ENCODE measurements at places on chromosomes 2 and 18. TPM values are rescaled to one million over a fixed set of nuclear protein-coding genes. Genes with fewer than 3 reads are reported as not detected.

ABCG5 gene
- total RNA-seq, result 0.05 TPM

DNA sequence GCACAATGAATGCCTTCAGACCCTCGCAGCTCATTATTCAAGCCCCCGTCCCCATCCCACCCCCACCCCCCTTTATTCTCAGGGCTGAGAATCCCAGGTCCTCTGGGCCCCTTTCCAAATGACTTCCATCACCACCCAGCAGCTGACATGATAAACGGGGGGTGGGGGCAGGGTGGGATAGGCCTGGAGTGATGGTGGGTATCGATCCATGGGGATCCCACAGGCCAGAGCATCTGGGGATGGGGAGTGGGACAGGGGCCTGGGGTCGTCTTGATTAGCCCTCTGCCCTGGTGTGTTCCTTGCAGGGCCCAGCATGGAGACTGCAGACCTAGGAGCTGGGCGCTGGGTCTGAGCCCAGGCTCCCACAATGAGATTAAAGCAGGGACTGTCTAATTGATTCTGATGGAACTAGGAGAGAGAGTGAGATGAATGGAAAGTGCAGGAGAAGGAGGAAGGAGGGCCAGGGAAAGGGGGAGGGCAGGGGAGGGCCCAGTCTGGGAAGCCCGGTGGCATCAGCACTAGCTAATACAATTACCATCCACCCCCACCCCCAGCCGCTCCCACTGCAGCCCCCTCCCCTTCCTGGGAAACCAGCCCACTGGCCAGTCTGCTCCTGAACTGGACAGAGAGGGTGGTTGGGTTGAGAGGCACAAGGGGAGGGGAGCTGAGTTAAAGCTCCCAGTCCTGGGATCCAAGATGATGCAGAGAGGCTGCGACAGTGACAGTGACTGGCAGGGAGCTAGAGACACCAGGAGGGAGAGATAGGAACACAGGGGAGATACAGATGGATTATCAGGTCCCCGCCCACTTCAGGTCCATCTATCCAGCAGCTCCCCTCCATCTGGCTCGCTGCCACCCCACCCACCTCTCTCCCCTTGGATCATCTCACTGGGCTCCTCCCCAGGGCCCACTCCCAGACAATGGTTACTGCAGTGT is 13.1 kb upstream of the TNS1 start:
- H3K4me1 ChIP-seq, result no peaks in the 10 kb centered on the region
- no peak overlapping the region for H3K27ac ChIP-seq
- no peak for DNase-seq
- no peak overlapping the region for H3K4me3 ChIP-seq
- peaks cover 2% of the 10 kb centered on the region for H3K27me3 ChIP-seq

DNA sequence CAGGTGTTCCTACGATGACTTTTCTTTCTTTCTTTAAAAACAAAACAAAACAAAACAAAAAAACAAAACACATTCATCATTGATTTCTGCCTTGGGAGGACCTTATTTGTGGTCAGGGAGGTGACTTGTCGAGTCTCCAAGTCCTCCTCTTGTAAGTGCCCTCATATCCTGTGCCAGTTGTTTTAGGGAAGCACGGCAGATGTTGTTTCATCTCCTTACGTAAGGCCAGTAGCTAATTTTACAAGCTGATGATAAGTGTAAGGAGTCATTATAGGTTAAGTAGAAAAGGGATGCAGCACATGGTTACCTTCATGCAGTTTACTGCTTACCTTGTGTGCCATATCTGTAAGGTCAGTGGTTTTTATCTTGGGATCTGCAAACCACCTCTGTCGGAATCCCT is 52.2 kb downstream of the MRPS9 start:
- H3K27me3 ChIP-seq, result no peaks in the 10 kb centered on the region
- no peaks in the 10 kb centered on the region for H3K4me1 ChIP-seq
- no peaks in the 10 kb centered on the region for H3K36me3 ChIP-seq

GRCh38 chr18:37332628-37333420 is 232.8 kb downstream of the CELF4 start:
- DNase-seq, result no peak
- H3K27ac ChIP-seq, result no peak overlapping the region
- H3K27me3 ChIP-seq, result no peaks in the 10 kb centered on the region
- no peaks in the 10 kb centered on the region for H3K36me3 ChIP-seq

ATL2 gene
- 78.7 TPM for total RNA-seq

DNA sequence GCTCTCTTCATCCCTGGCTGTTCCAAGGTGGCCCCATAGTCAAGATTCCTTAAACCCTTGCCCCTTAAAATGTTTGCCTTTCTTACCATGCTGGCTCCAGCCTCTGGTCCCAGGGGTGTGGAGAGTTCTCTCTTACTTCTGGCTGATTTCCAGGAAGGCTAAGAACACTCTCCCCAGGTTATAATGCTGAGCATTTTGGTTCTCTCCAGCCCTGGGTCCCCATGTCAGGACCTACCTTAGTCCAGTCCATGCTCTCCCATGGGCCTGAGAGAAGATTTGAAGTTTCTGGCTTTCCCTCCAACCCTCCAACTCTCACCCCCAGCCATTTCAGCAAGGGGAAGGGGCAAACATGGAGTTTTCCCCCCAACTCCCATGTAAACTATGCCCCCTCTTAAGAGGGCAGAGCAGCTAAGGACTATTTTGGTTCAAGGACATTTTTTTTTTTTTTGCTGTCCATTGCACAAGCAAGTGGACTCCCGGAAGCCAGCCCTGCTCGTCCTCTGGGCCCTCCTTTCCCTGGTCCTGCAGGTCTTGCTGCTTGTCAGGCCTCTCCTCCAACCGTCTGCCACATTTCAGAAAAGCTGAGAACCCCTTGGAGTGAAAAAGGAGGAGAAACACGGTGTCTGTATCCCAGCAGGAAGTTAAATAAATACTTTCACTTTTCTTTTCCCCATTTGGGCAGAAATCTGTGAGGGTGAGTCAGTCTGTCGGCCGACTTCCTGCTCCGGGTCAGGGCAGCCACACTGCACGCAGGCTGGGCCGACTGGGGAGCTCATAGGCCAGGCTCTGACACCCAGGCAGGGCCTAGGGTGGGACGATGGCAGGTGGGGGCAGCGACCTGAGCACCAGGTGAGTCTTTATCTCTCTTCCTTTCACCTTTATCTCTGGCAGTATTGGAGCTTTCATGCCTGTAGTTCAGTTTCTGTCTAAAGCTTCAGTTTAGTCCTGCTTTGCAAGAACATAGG is at the start of gene SP140L:
SP140L (plus strand) TSS at position 741 of the 965 bp plus-strand sequence; CDS start at position 818, 77 bp downstream.
- H3K4me1 ChIP-seq, result peaks cover 11% of the 10 kb centered on the region
- no peaks in the 10 kb centered on the region for H3K36me3 ChIP-seq
- no peaks in the 10 kb centered on the region for H3K27me3 ChIP-seq
- DNase-seq, result peak; percentile 47
- peak within 1 kb of the TSS; percentile 67 for H3K27ac ChIP-seq

DNA sequence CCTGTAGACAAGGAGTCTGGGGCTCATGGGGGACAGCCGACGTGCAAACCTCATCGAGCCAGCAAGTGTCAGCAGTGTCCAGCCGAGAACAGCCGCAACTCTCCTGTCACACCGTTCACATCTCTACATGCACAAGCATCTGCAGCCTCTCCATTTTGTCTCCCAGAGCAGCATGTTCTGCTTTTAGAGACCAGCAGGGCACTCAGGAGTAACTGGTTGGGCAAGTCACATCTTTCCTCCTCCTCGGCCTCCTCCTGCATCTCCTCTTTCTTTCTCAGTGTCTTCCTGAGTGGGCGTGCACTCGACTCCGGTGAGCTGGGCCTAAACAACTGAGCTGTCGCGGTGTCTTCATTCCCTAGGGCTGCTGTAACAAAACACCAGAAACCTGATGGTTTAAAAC is 249.9 kb downstream of the SH3BP4 start:
- H3K4me3 ChIP-seq, result no peak overlapping the region
- peaks cover 3% of the 10 kb centered on the region for H3K27me3 ChIP-seq
- H3K27ac ChIP-seq, result no peak overlapping the region
- H3K4me1 ChIP-seq, result no peaks in the 10 kb centered on the region
- no peak for DNase-seq

DNA sequence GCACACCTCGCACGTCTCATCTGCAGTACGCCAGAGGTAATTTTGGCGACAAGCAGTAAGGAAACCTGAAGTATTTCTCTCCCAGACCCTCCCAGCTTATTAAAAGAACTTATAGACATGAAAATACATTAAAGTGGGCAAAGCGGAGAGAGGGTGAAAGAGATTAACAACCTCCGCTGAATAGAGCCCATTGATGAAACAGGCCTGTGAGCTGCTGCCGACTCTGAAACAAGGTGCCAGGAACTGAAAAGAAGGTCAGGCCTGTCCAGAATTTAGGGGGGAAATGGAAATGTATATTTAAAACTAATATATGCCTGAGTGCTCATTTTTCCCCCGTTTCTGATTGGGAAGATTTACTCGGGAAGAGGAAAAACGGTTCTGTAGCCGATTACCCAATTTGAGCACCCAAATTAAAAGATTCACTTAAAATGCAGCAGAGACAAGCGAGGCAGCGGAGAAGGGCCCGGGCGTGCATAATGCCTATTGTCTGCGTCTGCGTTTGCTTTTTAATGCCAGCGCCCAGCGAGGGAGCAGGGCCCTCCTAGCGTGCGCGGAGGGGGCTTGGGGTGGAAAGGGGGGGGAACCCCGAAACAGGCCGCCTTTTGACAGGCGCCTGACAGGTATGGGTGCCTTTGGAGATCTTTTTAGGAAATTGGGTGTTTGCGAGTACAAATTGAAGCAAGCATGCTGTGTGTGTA is 316.2 kb downstream of the GBX2 start:
- H3K27ac ChIP-seq, result no peak overlapping the region
- no peaks in the 10 kb centered on the region for H3K36me3 ChIP-seq
- no peaks in the 10 kb centered on the region for H3K27me3 ChIP-seq
- DNase-seq, result no peak
- H3K4me1 ChIP-seq, result no peaks in the 10 kb centered on the region
- H3K4me3 ChIP-seq, result no peak overlapping the region
